COR-L47 (cell line): ENCODE measurements at places on chromosomes 2 and 18.
A peak's percentile ranks its signal among the peaks of the same experiment; 100 is the strongest.

DNA sequence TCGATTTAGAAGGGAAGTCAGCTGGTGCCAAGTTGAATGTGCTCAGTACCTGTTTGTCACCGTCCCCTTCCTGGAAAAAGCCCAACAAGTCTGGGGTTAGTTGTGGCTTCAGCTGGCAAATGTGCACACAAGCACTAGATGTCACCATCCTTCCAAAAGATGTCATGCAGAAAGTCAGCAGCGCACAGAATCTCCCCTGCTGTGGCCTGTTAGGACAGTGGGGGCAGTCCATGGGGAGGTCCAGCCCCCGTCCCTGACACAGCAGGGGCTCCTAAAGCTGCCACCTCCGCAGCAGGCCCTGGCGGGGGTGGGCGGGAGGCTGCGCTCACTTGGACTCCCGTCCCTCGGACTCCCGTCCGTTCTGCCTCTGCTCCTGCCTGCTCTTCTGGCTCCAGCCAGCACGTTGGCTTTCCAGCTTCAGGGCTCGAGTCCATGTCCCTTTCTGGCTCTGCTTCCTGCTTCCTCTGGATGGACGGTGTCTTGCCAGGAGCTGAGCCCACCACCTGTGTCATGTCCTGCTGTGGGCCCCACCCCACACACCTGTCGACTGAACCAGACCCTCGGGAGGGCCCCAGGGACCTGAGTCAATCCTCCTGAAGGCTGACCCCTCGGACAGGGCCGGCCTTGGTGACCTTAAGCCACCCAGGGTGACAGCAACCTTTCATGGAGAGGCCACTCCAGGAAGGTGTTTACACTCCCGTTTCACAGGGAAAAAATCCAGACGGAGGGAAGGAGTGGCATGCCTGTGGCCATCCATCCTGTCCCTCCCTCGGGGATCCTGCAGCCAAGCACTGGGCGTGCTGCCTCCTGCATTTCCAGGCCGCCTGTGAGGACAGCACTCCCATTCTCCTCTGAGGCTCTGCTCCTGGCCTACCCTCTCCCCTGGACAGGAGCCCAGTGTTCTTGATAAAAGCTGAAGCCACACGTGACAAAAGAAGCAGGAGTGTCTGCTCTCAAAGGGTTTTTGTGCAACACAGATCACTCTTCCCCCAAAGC, 8.5 kb downstream of the RAB17 start:
- DNase-seq, result peak; percentile 29

GRCh38 chr2:95372845-95373244, 29.7 kb upstream of the FAHD2A start:
- no peak for DNase-seq

GRCh38 chr2:197591339-197592072, 75.6 kb downstream of the MOB4 start:
- no peak for DNase-seq

DNA sequence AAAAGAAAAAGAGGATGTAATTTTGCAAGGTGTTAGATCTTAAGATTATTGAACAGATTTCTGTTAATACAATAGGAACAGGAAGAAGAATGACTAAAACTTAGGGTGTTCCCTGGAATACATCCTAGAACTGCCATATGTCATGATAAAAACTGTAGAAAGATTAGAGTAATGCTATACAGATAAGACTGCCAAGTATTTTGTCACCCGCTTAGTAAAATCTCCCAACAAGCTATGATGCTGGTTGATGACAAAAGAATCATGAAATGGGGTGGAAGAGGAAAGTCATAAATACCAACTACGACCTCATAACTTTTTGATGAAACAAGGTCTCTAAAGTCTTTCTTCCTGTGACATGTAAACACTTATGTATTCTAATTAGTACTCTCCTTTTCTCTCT, 163.6 kb upstream of the COL3A1 start:
- no peak for DNase-seq

DNA sequence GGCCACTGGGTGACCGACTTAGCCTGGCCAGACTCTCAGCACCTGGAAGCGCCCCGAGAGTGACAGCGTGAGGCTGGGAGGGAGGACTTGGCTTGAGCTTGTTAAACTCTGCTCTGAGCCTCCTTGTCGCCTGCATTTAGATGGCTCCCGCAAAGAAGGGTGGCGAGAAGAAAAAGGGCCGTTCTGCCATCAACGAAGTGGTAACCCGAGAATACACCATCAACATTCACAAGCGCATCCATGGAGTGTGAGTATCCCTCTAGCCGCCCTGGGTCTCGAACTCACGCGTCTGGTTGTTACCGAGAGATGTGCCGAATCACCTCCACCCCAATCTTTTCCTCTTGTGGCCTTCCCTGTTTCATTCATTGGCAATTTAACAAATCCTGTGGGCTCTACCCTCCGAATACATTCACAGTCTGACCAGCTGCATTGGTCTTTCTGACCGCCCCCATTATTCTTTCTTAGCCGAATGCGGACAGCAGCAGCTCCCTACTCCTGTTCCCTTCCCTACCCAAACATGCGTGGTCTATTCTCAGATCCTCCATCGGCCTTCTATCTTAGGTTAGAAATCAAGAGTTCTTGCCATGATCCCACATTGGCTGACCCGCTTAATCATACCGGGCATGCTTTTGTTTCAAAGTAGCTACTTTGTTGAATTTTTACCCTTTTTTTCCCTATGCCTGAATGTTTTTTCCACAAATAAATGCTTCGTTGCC, 631 bp downstream of the RPL31 start:
- no peak for DNase-seq
